Stimulated activated CD8-positive, alpha-beta memory T cell treated with anti-CD3 and anti-CD28 coated beads, Interleukin-15, amount 100 ng/mL, for 1 hour (primary cell): ENCODE measurements at places on chromosomes 1 and 21.
A peak's percentile ranks its signal among the peaks of the same experiment; 100 is the strongest.

DNA sequence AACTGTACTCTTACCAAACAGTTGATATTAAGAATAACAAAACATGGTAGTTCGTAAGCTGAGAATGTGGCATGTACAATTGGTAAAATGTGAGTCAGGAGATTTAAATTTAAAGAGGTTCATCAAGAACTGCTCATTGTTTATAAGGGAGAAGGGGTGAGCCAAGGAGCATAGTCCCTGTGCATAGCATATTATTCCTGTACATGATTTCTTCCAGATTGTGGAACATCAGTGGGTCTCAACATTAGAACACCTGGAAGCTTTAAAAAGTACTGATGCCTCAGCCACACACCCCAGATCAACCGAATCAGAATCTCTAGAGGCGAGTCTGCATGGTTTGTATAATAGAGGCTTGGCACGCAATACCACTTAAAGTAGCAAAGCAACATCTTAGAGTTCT is 56.1 kb downstream of the KCTD3 start:
- DNase-seq = no peak

- no peak for DNase-seq
Measured at GRCh38 chr1:33361532-33362235, 40.8 kb upstream of the A3GALT2 start.

DNA sequence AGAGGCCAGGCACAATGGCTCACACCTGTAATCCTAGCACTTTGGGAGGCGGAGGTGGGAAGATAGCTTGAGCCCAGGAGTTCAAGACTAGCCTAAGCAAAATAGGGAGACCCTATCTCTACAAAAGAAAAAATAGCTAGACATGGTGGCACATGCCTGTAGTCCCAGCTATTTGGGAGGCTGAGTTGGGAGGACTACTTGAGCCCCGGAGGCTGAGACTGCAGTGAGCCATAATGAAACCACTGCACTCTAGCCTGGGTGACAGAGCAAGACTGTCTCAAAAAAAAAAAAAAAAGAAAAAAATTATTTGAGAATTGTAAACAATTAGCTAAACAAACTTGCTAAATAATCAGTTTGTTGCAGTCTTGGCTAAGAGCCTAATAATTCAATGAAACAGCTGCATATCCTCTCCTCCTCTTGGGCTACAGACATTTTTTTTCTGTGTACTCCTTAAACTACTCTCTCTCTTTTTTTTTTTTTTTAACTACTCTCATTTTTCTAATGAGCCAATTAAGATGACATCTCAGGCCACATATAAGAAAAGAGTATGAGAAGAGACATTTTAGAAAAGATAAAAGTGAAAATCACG is 10.5 kb upstream of the DNAJB4 start:
- DNase-seq = no peak

DNA sequence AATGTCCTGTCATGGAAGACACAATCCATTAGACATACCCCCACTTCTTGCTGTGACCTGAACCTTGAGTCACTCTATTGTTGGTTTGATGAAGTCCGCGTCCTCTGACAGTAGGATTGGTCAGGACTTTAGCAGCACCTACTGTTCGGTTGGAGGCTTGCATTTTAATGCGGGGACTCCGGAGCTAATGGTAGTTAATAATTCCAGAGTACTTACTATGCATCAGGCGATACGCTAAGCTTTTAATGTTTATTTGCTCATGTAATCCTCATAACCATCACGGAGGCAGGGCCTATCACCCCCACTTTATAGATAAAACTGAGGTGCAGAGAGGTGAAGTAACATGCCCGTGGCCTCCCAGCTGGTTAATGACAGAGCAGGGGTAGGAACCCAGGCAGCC is 7.9 kb upstream of the ELF3 start:
- DNase-seq = no peak

GRCh38 chr1:78570539-78570938 is 49.7 kb upstream of the IFI44L start:
- DNase-seq = no peak

GRCh38 chr1:46510341-46510997 is 20.8 kb downstream of the DMBX1 start:
- DNase-seq = no peak

GRCh38 chr1:63327417-63328054 is 5.2 kb downstream of the FOXD3 start:
- DNase-seq = no peak

DNA sequence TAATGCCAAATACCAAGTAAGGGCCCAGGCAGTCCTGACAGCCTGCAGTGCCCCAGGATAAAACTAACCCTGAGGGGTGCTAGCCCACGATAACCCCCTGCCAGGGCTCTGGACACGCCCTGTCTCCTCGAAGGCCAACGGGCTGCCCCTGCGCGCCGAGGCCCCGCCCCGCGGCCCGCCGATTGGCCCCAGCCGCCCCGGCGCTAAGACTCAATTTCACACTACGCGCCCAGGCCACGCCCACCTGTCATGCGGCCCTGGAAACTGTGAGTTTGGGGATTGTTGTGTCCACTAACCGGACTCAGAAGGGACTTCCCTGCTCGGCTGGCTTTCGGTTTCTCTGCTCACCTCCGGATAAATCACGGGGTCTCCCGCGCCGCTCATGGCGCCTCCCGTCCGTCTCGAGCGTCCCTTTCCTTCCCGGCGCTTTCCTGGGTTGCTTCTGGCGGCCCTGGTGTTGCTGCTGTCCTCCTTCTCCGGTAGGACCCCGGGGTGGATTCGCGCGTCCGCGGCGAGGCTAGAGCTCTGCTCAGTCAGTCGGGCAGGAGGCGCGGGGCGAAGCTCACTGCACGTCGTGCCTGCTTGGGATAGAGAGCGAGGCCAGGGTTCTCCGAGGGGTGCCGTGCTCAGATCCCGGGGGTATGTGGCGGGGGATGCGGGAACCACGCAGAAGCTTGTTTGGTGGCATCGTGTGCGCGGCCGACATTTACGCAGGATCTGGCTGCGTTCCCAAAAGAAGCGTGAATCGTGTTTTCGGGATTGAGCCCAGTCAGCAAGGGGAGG is at the start of gene CR1L:
Gene CR1L, plus strand, starts transcription at position 282 of the 783 bp plus-strand sequence. Its CDS starts 101 bp downstream, at position 383.
- peak; percentile 29 for DNase-seq
